Smooth muscle cell of the pulmonary artery (primary cell): ENCODE measurements at places on chromosomes 7 and 10. TPM values are rescaled to one million over a fixed set of nuclear protein-coding genes. Genes with fewer than 3 reads are reported as not detected.

Gene ATOH7
- 0.07 TPM in 1 of 2 replicates, not detected in the other for total RNA-seq

Gene SUN3
- not detected in 2 replicates for total RNA-seq

Gene CCL26
- 0.36 and 1.8 TPM in 2 replicates for total RNA-seq

Gene LEP
- 0.17 and 8.9 TPM in 2 replicates for total RNA-seq

Gene LHPP
- 10.7 and 11.1 TPM in 2 replicates for total RNA-seq

Gene TMEM225B
- 0.52 and 1.1 TPM in 2 replicates for total RNA-seq

Gene GRM3
- total RNA-seq = not detected in 2 replicates

Gene CFAP43
- 0.23 and 0.52 TPM in 2 replicates for total RNA-seq

Gene AKR1C4
- total RNA-seq = not detected in 2 replicates

Gene TET1
- total RNA-seq = 1.8 and 5.2 TPM in 2 replicates
